ENCODE measurements at places on chromosomes 16 and 17.

- no peak for DNase-seq
These were observed 660 bp upstream of the ATP2A1 start for GRCh38 chr16:28877655-28878000.

GRCh38 chr16:56967733-56968132, 6.0 kb downstream of the CETP start:
- no peak for DNase-seq

GRCh38 chr17:78125976-78126894, 2.3 kb downstream of the TMC6 start:
- no peak for DNase-seq

DNA sequence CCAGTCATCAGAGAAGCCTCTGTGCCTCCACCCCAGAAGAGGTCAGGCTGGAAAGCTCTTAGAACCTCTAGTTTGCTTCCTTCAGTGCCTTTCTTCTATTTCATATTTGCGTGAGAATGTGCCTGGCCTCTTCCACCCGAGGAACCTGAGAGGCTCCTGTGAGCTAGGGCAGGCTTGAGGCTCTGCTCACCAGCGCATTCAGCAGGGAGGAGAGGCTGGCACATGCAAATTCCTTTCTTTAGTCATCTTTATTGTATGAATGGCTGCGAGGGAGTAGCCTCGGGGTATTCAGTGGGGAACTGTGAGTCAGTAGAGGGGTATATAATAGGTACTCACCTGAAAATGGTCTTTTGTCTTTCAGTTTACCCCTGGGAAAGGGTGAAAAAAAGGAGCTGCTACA, 268.3 kb downstream of the ABCC12 start:
- peak; percentile 42 for DNase-seq

DNA sequence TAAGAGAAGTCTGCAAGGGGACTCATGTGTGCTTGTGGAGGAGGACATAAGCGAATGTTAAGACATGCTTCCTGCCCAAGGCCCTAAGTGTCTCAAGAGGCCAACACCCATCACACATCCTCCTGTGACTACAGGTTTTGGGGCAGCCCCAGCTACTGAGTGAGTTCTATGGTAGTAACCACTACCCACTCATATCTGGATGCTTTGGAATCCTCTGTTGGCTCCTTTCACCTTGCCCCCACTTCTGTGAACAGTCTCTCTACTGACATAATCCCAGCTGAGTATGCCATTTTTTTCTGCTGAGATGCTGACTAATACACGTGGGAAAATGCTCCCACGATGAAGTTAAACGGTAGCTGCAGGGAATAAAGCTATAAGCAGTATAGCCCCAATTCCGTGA, 153.5 kb downstream of the VPS53 start:
- no peak for DNase-seq

DNA sequence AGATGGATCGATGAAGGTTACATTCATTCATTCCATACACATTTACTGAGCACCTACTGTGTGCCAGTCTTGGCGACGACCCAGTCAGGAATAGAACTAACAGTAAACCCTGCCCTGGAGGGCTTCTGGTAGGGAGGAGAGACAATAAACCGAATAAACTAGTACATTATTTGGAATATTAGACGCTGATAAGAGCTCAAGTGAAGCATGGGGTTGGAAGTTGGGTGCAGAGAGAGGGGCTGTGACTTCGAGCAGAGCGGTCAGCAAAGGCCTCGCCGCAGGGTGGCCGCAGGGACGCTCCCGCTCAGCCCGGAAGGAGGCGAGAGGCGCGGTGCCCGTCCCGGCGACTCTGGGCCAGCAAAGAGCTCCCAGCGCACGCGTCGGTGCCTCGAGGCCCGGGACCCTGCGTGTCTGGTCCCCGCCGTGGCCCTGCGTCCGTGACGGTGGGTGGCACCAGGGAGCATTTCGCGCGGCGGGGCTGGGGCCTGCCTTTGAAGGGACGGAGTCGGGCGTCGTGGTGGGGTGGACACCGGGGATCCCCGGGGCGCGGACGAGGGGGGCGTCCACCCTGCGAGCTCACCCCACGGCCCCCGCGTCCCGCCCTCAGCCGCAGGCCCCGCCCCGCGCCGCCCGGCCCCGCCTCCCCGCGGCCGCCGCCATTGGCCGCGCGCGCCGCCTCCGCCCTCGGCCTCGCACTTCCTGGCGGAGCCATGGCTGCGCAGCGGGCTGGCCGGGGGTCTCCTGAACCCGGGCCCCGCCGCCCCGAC, at the start of gene KLHL36:
KLHL36 (plus strand) TSS at position 684 of the 767 bp plus-strand sequence. CDS start 2,357 bp downstream, outside the sequence.
- DNase-seq, result peak; percentile 10

DNA sequence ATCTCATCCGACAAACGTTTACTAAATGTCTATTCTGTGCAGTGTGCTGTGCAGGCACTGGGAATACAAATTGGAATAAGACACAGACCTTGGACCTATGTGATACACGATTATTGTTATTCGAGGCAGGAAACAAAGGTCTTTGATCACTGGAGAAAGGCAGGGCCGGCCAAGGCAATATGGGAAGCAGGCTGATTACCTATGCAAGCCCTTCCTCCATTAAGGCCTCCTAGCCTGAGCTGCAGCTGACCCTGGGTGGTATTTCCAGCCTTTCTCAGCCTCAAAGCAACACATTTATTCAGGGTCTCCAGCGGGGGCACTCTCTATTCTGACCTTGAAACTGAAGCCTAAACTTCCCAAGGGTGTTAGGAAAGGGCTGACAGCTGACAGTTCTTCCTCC, 13.4 kb downstream of the ST6GALNAC1 start:
- DNase-seq, result no peak

- DNase-seq, result no peak
These were observed 832 bp downstream of the CDK5R1 start for GRCh38 chr17:32487473-32488176.

GRCh38 chr17:3754066-3754457, 30.4 kb downstream of the HASPIN start:
- DNase-seq, result no peak

GRCh38 chr16:11051879-11052808, 107.8 kb downstream of the CLEC16A start:
- DNase-seq, result no peak

DNA sequence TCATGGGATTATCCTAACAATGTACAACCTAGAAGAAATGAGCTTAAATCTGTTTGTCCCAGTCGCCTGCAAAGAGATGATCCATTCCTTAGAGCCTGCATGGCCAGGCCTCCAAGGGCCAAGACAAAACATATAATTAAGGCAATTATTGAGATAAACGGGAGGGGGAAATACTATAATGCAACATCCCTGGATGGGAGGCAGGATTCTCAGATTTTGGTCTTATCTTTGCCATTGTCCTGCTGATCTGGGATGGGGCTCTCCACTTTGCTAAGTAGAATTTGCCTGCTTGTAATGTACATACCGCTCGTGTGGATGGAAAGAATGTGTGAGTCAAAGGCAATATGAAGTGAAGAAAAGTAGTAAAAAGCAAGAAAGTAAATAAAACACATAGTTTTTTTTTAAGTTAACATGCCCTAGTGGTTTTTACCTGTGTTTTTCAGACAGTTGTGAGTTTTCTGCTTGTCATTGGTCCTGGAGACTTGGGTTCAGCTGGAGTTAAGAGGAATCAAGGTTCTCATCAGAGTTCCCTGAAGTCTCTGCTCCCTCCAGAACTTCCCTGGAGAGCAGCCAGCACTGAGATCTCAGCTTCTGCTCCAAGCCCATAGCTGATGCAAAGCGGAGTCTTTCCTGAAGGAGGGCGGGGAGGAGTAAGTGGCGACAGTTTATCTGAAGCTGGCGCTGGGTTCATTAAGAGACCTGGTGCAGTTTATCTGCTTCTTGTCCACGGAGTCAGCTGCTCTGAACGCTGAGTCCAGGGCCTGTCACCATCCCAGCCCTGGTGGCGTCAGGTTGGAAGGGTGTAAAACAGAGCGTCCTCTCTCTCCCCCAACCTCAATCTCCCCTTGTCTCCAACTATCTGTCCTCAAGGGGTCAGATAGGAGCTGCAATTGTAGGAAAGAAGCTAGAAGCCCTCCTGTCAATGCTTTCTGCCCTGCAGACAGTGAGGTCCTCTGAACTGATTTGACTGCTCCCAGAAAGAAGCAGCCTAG, 30.1 kb downstream of the HOXB1 start:
- no peak for DNase-seq

DNA sequence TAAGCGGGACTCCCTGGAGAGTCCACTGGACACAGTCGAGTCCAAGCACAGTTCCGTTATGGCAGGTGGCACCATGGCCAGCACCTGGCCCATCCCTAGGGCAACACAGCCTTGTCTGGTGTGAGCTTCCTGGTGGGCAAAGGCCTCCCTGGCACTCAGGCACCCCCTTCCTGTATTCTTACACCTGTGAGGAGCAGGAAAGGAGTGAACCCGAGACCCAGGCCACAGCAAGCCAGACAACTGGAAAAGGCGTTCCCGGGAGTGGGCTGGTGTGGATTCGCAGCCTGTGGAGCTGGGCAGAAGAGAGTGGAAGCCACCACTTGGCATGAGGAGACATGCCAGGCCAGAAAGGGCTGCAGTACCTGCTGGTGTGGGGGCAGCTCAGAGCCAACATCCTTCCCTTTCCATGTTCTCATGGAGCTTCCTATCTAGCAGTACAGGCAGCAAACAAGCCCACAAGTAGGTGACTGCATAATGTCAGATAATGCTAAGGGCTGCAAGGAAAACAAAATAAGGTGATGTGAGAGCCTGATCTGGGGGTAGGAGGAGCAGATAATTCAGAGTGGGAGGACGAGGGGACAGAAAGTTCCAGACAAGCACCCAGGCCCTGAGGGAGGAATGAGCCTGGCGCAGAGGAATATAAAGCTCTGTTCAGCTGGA, 87.0 kb downstream of the GNAO1 start:
- DNase-seq, result no peak

DNA sequence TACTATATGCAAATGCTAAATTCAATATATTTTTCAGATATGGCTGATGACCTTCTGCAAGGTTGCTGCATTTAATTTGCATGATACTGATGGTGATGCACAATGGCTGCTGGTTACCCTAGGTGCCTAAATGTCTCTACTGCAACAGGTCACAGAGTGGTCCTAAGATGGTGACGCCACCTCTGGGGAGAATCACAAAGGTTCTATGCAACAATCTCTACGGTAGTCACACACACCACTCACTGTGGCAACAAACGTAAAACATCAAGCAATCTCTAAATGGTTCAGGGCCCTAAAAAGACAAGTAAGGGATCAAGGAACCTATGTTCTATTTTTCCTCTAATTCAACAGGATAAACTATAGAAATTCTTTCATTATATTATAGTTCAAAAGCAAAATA, 293.3 kb downstream of the CEP112 start:
- DNase-seq, result no peak

DNA sequence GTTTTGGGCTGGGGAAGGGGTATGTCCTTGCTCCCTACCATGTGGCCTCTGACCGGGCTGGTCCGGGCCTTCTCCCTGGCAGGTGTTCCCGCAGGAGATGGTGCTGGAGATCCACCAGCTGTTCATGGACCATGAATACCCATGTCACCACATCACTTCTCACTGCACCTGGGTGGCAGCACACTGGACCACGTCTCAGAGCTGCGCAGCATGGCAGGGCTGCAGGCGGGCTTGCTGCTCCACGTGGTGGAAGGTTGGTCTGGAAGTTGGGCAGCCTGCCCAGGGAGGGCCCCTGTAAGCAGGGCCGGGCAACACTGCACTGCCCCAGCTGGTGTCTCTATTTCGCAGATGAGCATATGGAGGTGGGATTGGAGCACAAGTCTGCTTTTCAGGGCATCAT, 169.5 kb upstream of the ZNF267 start:
- DNase-seq, result no peak

DNA sequence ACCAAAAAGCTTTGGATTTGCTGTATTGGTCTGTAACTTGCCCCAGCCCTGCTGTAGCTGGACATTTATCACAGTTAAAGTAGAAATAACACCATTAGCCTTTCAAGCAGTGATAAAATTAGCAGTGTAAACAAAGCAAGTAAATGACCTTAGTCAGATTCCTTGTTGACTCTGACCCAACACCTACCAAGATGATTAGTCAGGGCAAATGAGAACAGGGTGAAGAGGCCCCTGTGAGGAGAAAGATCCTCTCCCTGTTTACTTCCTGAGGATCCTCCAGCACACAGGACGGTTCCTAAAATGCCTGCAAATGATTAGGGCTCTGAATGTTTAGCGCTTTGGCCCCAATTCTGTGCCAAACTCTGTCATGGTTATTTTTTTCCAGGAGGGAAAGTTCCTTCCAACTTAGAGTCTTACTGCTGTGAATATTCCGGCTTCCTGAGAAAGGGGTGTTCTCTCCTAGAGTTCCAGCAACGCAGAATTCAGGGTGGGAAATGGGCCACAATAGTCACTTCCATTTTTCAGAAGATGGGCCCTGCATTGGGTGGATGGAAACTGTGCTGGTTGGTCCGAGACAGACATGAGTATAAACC, 259.0 kb upstream of the MYOCD start:
- DNase-seq, result no peak

GRCh38 chr16:88306860-88307545, 75.8 kb upstream of the ZNF469 start:
- DNase-seq, result peak; percentile 64

GRCh38 chr17:66425756-66426396, 123.5 kb downstream of the PRKCA start:
- DNase-seq, result no peak

GRCh38 chr16:82699711-82700495, 73.1 kb downstream of the CDH13 start:
- no peak for DNase-seq

DNA sequence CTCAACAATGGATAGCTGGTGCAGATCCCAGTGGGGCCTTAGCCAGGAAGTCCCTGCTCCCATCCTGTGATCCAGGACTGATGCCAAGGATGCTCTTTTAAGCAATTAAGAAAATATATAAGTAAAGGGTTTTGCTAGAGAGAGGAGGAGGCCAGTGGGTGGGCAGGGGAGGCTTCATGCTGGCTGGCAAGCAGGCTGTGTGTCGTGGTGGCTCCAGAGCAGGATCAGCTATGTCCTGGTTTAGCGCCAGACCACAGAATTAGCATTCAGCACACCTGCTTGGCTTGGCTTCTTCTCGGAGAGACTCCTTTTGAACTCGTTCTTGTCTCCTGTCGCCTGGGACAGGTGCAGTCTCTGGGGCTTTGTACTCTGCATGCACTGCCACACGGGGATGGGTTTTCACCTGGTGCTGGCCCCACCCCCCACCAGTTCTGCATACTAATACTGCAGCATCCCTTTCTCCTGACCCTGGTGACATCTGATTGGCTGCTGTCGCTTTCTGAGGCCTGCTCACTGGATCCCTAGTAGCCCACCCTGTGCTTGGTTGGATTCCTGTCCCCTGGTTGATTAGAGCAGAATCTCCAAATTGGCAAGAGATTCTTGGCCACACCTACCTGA, 66.1 kb downstream of the PLD6 start:
- DNase-seq, result no peak

DNA sequence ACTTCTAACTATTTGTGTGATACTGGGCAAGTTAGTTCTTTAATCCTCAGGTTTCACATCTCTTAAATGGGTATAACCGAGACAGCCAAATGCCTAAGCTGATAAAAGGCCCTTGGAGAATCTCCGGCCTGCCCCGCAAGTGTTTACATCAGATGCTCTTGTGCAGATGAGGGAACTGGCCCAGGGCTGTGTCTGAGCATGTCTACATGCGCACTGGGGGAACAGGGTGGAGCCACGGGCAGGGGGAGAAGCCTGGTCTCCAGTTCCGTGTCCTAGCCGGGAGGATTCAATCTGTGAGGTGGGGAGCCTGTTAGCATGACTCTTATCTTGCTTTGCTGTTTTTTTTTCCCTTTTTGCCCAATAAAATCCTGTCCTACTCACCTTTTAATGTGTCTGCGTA, 222.9 kb downstream of the CDH8 start:
- no peak for DNase-seq

GRCh38 chr17:83084621-83085056, 5.2 kb downstream of the METRNL start:
- no peak for DNase-seq

- no peak for DNase-seq
These were observed 55.7 kb upstream of the LGALS9 start for GRCh38 chr17:27575096-27575911.

GRCh38 chr16:66475232-66475631, 48.1 kb downstream of the BEAN1 start:
- no peak for DNase-seq
